ENCODE measurements at places on chromosomes 1 and 21.

- DNase-seq: no peak
Observed at GRCh38 chr1:221837896-221838295, 96.0 kb upstream of the DUSP10 start.

DNA sequence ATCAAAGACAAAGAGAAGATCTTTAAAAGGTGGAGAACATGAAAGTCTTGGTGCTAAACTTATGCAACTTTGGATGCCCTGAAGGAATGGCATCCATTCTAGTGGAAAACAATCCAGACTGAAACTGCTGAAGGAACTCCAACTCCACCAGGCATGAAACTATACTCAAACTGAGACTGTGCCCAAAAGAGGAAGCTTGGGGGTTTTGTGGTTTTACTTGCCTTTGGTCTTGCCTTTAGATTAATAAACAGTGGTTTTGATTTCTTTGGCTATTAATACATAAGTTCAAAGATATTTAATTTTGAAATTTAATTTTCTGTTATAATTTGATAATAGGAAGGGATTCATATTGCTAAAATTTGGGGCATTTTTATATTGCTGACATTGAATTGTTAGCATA, 17.4 kb upstream of the SLC30A10 start:
- DNase-seq: no peak

DNA sequence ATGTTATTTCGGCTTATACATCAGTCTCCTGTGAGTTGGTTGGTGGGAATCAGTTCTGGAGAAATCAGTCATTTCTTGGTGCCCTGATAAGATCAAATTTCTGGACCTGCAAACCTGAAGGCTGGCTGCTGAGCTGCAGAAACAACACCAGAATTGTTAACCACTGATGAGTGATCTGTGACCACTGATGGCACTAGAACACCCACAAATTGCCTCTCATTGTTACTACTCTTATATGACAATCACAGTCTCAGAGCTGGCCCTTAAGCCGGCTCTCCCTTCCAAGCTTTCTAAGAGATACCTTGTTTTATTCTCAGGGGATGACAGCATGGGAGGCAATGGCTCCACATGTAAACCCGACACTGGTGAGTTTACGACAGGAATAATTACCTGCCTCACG, 1.9 kb downstream of the C1orf162 start:
- no peak for DNase-seq

GRCh38 chr1:41673378-41673777, 188.9 kb upstream of the EDN2 start:
- peak; percentile 79 for DNase-seq

GRCh38 chr1:177928194-177928593, 41.7 kb downstream of the SEC16B start:
- no peak for DNase-seq

GRCh38 chr1:155141749-155142148, 1.4 kb upstream of the DPM3 start:
- no peak for DNase-seq

DNA sequence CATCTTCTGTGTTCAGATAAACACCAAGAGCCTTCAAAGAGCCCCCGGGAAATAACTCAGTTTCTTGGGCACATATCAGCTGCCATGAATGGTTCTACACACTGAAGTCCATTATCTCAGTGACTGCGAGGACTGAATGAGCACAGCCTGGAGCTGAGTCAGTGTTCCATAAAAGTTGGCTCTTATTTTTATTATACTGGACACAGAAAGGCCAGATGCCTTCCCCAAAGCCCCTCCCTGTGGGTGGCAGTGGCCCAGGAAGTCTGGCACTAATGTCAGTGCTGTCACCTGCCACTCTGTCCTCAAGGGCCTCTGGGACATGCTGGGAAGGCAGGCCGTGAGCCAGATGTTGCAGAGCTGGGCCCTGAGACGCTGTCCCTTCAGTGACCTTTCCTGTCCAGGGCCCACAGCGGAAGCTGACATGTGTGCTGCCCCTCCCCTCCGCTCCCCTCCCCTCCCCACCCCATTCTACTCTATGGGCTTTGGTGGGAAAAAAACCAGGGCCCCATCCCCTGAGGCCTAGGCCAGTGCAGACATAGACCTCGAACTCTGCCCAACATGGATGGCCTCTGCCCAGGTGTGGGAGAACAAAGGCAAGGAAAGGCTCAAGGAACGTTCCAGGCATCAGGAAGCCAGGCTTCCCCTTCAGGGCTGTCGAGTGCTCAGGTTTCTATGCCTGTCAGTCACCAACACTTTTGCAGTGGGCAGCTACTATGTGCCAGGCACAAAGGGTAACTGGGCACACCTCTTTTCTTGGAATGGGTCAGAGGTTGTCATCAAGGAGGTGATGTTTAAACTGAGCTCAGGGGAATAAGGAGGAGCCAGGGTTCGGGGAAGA, 22.4 kb upstream of the NPPB start:
- DNase-seq: no peak

DNA sequence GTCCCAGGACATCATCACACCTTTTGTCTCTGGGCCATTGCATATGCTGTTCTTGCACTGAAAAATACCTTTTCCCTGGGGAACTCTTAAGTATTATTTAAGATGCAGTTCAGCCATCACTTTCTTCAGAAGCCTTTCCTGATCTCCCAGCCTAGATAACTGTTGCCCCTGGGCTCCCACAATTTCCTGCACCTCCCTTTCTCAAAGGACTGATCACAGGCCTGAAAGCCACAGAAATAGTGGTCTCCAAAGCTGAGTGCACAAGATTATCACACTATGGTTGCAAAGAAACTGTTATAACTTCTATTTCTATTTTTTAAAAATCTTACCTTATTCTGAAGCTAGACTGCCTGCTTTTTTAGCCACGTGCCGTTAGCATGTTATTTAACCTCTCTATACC, 2.8 kb upstream of the ZSCAN20 start:
- DNase-seq: no peak

DNA sequence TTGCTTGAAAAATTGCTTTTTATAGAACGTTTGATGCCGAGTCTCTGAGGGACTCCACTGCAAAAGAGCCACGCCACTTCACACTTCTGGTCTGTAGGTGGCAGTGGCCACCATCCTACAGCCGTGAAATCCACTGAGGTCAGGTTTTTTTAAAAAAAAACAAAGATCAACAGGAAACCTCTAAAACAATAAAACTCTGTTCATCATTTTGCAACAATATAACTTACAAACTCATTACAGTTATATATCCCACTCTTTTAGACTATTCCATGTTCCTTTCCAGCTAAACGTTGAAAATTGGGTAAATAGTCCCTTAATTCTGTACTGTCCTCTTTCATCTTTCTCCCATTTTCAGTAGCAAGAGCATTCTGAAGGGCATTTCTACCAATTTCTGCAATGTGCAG, 64.6 kb upstream of the FMN2 start:
- no peak for DNase-seq

DNA sequence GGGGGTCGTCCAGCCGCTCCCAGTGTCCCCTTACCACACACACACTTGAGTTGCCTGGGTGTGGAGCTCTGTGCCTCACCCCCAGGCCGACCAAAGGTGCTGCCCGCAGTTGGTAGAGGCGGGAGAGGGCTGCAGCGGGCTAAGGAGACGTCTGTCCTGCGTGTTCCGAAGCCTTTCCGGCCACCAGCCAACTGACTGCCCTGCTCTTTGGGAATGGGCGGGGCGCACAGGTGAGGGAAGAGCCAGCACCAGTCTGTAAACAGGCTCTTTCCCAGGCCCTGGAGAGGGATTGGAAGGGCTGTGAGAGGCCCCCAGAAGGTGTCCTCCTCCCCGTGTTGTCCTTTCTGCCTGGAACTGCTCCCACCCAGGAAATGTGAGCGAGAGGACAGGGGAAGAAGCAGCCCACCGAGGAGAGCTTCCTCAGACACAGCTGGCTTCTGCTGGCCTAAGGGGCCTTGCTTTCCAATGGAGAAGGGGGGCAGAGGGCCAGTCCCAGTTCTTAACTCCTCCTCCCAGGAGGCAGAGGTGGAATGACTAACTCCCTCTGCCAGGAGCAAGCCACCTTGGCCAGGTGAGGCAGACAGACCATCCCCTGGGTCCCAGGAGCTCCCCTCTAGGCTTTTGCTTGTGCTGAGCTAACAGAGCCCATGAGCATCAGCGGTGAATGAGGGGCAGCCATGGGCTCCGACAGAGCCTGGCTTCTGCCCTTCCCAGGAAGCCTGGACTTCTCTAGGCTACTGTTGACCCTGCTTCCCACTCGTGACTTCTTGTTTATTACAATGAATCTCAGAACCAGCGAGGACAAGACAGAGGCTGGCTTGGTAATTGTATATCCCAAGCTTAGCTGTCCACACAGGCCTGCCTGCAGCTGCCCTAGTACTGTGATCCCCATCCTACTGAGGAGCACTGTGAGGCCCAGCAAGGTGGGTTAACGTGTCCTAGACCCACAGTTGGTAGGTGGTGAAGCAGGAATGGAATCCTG, 158.1 kb upstream of the COA6 start:
- DNase-seq: no peak

DNA sequence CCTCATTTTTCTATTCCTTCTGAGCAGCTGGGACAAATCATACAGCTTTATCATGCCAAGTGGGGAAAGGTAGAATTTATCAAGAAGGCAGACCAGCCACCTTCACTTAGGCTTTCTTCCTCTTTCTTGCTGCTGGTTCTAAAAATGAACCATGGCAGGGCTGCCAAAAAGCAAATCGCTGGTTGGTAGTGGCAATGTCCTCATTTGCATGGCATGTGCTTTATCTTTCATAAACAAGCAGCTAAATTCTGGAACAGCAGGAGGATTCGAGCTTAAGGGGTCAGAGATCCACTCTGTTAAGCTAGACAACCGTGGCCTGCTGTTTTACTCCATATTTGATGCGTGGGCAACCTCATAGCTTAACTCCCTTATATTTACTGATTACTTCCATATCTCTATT, 91.3 kb downstream of the RPE65 start:
- no peak for DNase-seq

Data from naive thymus-derived CD8-positive, alpha-beta T cell (primary cell).